HFF-Myc (cell line): ENCODE measurements at places on chromosomes 12 and 14.

DNA sequence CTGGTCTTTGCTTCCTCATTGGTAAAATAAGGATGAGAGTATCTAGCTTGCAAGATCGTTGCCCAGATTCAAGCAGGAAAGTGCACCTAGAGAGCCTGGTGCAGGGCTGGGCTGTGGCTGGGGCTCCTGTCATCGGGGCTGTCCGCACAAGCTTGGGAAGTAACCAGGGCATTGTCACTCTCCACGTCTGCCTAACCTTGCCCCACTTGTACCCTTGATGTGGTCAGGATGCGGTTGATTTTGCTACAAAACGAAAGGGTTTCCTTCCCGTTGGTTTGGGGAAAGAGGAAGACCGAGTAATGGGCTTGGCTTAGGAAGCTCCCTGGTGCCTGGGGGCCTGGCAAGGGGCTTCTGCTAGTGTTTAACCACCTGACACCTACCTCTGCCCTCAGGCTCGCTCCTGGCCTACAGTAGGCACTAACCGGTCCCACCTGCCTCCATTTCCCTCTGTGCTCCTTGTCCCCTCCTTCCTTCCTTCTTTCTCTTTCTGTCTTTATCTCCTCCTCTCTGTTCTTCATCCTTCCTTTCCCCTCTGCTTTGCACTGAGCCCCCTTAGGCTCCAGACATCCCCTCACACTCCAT is 21.8 kb downstream of the MVK start:
- DNase-seq = no peak

DNA sequence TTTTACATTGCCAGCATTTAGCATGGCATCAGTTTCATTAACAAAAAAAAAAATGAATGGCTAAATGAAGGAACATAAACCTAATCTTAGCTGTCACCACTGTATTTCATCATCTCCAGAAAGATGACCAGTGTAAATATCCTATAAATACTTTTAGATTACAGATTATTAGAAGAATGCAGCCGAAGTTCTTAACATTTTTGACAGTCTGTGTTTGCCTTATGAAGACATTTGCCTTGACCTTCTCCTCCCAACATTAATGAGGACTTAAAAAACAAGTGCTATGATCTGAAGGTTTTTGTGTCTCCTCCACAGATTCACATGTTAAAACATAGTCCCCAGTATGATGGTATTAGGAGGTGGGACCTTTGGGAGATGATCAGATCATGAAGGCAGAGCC is 253.0 kb downstream of the SNAPC1 start:
- DNase-seq = no peak

GRCh38 chr12:20309504-20310148 is 58.7 kb upstream of the PDE3A start:
- DNase-seq = no peak

DNA sequence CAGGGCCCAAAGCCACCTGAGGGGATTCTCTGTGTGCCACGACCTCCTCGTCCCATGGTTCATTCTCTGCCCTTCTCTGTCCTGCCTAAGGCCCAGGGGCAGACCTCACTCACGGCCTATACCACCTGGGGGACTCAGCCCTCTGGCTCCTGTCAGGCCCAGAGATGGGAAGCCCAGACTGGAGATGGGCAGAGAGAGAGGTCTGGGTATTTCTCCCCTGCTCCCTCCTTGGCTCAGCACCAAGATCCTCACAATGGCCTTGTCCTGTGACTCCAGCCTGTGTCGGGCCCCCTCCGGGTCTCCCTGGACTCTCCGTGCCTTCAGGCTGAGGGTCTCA is 46.9 kb upstream of the BCL11B start:
- DNase-seq = no peak

GRCh38 chr12:122850695-122851350 is 15.6 kb downstream of the HIP1R start:
- DNase-seq = no peak

DNA sequence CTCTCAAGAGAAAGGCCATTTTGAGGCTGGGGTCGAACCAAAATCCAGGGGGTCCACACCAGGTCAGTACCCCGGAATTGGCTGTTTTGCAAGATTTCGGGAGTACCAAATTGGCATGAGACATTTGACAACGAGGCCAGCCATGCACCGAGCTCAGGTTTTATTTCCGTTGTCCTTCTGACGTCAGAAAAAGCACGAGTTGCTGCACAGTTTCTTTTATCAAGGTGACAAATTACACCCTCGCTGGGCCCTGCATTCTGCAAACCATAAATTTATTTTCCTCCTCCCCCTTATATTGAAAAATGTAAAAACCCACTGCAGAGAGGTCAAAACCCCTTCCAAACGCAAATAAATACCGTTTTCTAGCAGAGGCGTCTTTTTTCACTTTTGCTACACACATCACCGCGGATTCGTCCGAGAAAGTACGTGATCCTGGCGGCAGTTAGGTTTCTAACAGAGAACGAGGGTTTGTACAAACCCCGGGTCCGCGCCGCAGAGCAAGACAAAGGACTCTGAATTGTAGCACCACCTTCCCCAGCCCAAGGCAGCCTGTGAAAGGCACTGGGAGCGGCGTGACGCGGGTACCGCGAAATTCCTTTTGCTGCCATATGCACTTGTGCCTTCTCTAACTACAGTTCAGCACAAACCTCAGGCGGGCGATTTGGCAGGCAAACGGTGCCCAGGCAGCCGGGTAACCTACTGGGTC is 1.8 kb downstream of the SLC38A1 start:
- no peak for DNase-seq

DNA sequence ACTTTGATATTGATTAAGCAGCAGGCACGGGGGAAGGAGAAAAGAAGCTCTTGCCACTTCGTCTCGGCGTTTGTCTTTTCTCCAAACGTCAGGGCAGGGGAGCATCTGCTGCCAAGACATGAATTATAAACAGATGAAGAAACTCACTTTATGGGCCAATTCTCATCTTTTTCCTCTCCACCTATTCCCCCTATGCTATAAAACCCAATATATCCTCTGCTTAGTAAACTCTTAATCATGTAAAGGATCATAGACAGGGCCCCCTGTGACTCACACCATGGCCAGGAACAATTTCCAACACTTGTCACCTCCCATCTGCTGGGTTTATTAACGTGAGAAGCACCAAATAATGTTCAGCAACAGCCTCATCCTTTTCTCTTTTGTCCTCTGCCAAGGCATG is 1092.1 kb upstream of the TMEM132C start:
- DNase-seq = no peak

DNA sequence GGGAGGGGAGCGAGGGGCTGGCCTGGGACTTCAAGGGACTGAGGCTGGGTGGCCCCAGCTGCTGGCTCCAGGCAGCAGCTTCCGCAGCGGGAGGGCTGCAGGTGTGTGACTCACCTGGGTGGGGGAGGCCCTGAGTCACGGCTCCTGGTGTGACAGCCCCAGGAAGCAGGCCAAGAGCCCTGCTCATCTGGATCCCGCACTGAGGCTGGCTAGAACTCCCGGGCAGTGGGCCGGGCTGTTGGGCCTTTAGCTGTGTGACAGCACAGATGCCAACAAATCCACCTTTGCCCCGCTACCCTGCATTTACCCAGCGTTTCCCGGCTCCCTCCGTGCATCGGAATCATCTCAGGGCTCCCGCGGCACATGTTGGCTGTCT is 180.0 kb upstream of the PRMT8 start:
- DNase-seq = no peak

- no peak for DNase-seq
These were observed 331.2 kb upstream of the FBXO33 start for GRCh38 chr14:39763402-39763890.

DNA sequence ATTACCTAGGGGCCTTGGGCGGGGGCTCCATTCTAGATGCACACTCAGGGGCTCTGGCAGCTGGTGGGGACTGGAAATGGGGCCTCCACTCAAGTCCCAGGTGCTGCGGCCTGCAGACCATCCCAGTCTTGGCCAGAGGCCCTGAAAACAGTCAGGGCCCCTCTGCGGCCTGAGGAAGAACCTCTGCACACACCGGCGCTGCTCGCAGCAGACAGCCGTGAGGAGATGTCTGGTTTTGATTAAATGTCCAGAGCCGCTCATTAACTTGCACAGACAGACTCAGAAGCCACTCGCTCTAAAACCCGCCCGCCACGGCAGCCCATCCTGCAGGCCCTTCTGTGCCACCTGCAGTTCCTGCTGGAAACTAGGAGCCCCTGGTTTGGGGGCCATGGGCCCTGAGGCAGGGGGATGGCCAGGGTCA is 36.4 kb upstream of the NCOR2 start:
- DNase-seq = no peak

DNA sequence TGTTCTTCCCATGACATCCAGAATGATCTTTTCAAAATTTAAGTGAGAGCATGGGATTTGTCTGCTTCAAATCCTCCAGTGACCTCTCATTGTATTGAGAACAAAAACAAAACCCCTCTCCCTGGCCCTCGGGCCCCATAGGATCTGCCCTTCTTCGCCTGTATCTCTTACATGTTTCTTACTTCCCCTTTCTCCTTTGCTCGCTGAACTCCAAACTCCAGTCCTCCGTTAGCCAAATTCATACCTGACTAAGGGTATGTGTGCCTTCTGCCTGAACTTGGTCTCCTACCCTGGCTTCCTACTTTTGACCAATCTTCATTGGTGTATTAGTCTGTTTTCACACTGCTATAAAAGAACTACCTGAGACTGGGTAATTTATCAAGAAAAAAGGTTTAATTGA is 13.2 kb upstream of the TSPAN11 start:
- no peak for DNase-seq

- DNase-seq = no peak
These were observed 7.2 kb upstream of the SELPLG start for GRCh38 chr12:108640802-108641445.

DNA sequence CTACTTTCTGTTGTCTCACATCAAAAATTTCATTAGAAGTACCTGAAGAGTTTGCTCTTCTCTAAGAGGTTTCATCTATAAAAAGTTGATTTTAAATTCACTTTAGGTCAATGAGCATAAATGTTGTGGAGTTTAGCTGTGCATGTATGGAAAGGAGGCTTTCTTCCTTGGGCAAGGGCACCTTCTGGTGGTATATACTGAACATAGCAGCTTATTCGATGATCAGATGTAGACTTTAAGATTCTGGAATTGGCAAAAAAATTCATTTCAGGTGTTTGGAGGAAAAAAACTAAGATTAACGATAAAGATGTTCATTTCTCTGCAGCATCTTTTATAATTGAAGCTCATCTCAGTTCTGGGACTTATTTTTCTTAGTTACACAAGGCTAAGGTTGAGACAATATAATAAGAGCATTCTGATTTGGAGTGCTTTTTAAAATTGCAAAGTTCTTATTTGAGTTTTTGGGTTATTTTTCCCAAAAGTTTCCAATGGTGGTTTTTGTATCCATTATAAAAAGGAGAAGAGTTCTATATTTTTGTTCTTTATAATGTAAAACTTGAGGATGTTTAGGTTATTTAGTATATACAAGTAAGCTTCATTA is 46.8 kb downstream of the TMEM117 start:
- peak; percentile 26 for DNase-seq

GRCh38 chr12:114776731-114777442 is 92.9 kb upstream of the TBX3 start:
- peak; percentile 77 for DNase-seq

DNA sequence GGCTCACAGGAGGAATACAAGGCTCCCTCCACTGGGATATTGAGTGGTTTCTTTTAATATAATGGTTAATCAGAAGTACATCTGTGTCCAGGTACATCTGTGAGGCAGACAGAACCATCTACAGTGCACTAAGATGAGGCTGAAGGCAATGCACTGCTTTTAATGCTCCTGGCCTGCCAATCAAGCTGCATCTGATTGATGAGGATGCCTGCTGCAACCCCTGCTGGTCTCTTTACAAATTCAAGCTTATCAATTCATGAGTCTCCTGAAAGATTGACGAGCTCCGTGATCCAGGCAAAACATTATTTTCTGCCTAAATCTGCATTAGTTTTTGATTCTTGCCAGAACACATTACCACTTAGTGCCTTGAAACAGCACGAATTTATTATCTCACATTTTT is 1139.1 kb downstream of the AACS start:
- no peak for DNase-seq

DNA sequence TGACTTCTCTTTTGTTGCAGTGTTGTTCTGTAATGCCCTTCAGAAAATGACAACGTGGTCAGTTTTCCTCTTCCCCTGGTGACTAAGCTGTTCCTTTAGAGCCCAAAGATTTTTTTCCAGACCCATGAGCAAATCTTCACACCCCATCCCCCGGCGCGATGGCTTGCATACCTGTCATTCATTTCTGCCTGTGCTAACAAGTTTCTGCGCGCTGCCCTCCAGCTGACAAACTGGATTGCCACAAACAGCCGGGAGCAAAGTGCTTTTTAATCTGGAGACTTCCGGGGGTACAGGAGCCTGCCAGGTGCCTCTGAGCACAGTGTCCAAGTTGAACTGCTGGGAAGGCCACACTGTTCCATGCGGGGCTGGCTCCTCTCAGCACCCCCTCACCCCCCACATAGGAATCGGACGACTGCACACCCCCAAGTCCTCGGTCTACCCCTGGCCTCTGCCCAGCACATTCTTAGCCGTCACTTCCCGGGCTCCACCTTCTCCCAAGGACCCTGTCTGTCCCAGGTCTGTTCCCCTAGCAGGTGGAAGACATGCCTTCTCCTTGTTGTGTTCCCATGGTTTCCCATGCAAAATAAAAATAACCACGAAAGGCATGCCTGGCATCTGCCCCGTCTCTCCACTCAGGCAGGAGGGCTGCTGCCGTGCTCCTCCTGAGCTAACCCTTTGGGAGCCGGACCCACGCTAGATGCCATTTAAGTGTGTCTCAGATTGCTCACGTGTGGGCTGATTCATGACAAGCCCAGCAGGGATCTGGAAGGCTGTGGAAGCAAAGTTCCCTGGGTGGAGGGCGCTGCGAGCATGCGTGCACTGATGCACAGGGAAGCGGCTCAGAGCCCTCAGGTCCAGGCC is 14.1 kb downstream of the RILPL1 start:
- no peak for DNase-seq

DNA sequence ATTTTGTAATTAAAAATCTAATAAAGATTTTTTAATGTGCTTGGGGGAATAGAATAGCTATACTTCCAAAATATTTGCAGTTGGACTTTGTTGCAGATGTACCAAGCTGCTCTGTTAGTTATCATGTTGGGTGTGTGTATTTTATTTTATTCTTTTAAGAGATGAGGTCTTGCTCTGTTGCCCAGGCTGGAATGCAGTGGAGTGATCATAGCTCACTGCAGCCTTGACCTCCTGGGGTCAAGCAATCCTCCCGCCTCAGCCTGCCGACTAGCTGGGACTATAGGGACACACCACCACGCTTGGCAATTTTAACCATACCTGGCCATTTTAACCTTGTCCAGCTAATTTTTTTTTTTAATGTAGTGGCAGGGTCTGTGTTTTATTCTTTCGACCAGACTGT is 54.7 kb upstream of the MAP1LC3B2 start:
- DNase-seq = no peak

GRCh38 chr14:81312289-81312876 is 87.7 kb downstream of the STON2 start:
- no peak for DNase-seq

DNA sequence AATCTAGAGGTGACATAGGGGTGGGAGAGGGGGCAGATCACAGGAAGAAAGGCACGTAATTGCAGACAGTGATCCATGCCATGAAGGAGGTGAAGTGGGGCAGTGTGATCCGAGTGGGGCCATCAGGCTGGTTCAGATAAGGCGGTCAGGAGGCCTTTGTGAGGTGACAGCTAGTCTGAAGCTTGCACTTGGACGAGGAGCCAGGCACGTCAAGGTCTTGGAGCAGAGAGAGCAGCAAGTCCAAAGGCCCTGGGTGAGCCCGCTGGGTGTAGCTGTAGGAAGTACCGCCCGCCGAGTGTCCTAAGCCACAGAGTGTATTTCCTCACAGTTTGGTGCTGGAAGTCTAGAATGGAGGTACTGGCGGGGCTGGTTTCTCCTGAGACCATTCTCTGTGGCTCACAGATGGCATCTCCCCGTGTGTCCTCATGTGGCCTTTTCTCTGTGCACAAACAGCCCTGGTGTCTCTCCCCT is 23.6 kb downstream of the RHOF start:
- DNase-seq = no peak

GRCh38 chr12:120767071-120768024 is 41.7 kb downstream of the ACADS start:
- no peak for DNase-seq
